ENCODE measurements at places on chromosomes 3 and 15. TPM values are rescaled to one million over a fixed set of nuclear protein-coding genes. Genes with fewer than 3 reads are reported as not detected.

- no peaks in the 10 kb centered on the region for H3K4me1 ChIP-seq
- no peaks in the 10 kb centered on the region for H3K27me3 ChIP-seq
- no peak overlapping the region for H3K4me3 ChIP-seq
- DNase-seq, result no peak
Measured at GRCh38 chr3:192194085-192194484, 533.3 kb downstream of the FGF12 start.

- no peaks in the 10 kb centered on the region for H3K36me3 ChIP-seq
- no peak for DNase-seq
- H3K4me1 ChIP-seq, result no peaks in the 10 kb centered on the region
- no peaks in the 10 kb centered on the region for H3K27me3 ChIP-seq
- no peak overlapping the region for H3K4me3 ChIP-seq
- no peak overlapping the region for H3K27ac ChIP-seq
Measured at GRCh38 chr3:12797892-12798558, 1.5 kb downstream of the CAND2 start.

GRCh38 chr15:92021792-92022191, 168.3 kb downstream of the SLCO3A1 start:
- H3K4me3 ChIP-seq, result no peak overlapping the region
- H3K4me1 ChIP-seq, result no peaks in the 10 kb centered on the region
- H3K36me3 ChIP-seq, result no peaks in the 10 kb centered on the region
- no peak for DNase-seq
- H3K27me3 ChIP-seq, result no peaks in the 10 kb centered on the region
- no peak overlapping the region for H3K27ac ChIP-seq

GRCh38 chr15:68552344-68552743, 26.4 kb upstream of the CORO2B start:
- no peak for DNase-seq
- H3K27me3 ChIP-seq, result no peaks in the 10 kb centered on the region
- H3K4me3 ChIP-seq, result no peak overlapping the region
- H3K36me3 ChIP-seq, result no peaks in the 10 kb centered on the region
- H3K4me1 ChIP-seq, result no peaks in the 10 kb centered on the region

GRCh38 chr3:156659260-156659659, 15.1 kb upstream of the TIPARP start:
- no peak overlapping the region for H3K27ac ChIP-seq
- no peak for DNase-seq
- H3K36me3 ChIP-seq, result no peaks in the 10 kb centered on the region
- H3K27me3 ChIP-seq, result no peaks in the 10 kb centered on the region
- no peak overlapping the region for H3K4me3 ChIP-seq

The CCR9 gene
- total RNA-seq, result not detected

Data from Panc1 (cell line).